Stimulated activated CD8-positive, alpha-beta memory T cell treated with anti-CD3 and anti-CD28 coated beads, Interleukin-2, amount 100 ng/mL, for 1 hour (primary cell): ENCODE measurements at places on chromosomes 5 and 9.

DNA sequence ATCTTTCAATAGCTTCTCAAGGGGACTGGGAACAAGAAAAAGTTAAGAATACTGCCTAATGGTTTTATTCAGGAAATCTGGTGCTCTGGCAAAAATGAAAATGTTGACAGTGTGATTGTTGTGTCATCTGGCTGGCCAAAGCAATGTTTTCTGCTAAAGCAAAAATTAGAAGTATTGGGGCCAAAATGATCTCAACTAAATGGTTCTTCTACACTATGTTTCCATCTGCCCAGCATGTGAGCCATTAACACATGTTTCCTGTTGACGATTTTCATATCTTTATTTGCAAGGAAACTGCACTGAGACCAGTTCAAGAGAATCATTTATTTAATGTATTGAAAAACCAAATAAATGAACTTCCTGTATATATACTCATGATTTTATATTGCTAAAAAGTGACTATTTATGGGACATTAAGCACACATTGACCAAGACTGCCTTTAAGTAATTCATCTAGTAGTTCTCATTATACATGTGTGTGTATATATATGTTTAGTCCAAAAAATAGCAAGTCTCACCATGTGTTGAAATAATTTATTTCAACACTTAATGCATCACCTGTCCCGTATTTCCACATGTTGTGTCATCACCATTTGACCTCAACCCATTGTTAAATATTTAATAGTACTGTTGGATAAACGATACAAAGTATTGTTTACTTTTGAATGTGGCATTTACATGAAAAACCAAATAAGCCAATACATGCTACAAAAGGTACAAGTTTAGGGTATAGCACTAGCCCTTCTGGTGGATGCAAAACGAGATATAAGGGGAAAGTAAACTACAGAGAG lies 7.5 kb upstream of the FST start:
- no peak for DNase-seq

GRCh38 chr9:93509084-93509483 lies 55.7 kb upstream of the FAM120AOS start:
- no peak for DNase-seq

- DNase-seq: no peak
These were observed 197.7 kb upstream of the CDKN2B start for GRCh38 chr9:22206833-22207232.

GRCh38 chr5:91122651-91123050 lies 260.5 kb downstream of the ARRDC3 start:
- DNase-seq: no peak

DNA sequence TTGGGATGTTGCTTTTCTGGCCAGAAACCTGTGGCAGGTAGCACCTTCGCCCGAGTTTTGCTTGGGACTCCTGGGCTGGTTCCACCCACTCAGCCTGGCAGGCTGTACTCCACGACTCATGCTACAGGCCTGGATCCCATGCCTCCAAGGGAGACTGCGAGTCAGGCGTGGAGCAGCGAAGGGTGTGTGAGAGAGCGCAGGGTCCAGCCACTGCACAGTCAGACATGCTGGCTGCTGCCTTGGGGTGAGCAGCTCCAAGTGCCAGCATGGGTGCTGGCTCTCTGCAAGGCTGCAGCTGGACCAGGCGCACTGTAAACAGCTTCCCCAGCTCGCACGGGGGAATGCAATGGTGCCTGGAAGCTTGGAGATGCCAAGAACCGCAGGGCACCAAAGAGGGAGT lies 249.6 kb upstream of the EDIL3 start:
- no peak for DNase-seq

- DNase-seq: no peak
These were observed 27.9 kb downstream of the BICD2 start for GRCh38 chr9:92736563-92737215.

GRCh38 chr9:110104261-110104809 lies 103.6 kb downstream of the C9orf152 start:
- DNase-seq: no peak

- no peak for DNase-seq
These were observed 757.0 kb downstream of the BRINP1 start for GRCh38 chr9:118612201-118612600.

DNA sequence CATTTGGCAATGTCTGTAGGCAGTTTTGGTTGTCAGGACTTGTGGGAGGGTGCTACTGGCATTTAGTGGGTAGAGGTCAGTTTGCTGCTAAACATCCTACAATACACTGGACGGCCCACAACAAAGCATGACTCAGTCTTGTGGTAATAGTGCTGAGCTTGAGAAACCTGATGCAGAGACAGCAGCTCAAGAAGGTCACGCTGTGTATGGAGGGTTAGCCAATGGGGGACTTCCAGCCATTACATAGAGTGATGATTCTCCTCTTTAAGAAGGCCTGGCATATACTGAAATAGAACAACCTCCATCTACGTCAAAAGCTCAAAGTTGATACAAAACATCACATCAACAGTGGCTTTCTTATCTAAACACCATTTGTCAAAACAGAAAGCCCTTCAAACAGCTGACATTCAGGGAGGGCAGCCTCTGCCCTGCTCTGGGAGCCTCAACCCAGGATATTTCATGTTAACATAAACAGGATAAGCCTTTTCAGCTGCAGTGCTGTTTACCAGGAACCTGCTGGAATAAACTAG lies 143.0 kb downstream of the GPBP1 start:
- DNase-seq: no peak

DNA sequence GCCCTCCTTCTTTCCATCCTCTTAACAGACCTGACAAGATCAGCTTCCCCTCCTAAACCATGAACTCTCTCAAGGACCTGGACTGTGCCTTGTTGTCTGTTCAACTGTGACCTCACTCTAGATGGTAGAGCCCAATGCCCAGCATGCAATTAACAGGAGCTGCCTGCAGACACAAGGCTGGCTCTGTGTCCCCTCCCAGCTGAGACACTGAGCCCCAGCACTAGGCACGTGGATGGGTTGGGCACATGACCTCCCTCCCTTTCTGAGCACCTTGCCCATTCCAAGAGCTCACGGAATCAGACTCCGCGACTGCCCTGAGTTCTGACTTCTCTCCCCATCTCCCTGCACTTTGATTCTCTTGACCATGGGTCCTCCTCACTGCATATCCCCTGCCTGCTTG lies 93.5 kb upstream of the LRRTM2 start:
- no peak for DNase-seq

DNA sequence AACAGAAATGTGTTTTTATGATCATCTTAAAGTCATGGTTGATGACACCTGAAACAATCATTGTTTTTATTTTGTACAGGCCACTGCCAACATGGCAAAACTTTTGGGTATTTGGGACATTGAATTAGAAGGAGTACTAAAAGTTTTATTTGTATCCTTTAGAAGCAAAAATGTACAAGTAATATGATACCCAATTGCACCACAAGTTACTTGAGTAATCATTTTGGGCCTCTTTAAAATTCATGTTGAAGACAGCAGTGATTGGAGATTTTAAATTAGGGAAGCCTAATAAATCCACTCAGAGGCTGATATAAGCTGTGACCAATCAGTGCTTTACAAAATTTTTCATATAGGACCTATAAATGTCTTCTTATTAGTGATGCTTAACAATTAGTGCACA lies 212.9 kb downstream of the MARCHF11 start:
- DNase-seq: no peak

DNA sequence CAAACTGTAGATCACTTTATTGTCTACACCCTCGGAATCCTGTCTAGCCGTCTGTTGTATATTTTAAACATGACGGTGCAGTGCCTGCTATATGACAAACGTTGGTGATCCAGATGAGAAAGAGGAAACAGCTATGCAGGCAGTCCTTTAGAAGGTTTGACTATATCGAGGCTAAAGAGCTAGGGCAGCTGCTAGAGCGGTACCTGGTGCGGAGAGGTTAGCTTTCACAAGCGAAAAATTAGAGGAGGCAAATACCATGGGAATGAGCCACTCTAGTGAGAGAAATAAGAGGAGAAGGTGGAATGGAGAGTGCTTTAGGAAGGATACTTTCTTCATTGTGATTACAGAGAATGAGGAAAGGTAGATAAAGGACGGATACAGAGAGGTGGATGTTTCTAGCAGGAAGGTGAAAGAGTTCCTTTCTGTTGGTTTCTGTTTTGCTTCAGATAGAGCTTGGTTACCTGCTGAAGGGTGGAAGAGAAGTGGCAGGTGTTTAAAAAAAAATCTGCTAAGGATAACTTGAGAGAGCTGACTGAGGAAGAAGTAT lies 959 bp upstream of the FBXL17 start:
- DNase-seq: no peak

DNA sequence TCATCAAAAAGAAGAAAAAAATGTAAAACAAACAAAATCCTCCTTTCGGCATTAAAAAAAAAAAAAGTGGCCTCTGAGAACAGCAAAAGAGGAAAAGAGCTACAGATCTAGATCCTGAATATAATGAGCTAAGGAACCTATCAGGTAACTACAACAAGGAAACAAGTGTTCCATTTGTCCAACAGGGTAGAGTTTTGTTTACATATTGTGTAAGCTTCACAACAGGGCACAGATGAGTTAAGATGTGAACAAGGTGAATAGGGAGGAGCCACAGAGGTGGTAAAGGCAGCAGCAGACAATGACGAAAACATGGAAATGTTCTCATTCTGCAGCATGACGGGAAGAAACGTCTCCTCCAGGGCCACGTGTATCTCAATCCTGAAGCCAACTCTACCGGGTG lies 14.4 kb downstream of the ELP1 start:
- DNase-seq: no peak

DNA sequence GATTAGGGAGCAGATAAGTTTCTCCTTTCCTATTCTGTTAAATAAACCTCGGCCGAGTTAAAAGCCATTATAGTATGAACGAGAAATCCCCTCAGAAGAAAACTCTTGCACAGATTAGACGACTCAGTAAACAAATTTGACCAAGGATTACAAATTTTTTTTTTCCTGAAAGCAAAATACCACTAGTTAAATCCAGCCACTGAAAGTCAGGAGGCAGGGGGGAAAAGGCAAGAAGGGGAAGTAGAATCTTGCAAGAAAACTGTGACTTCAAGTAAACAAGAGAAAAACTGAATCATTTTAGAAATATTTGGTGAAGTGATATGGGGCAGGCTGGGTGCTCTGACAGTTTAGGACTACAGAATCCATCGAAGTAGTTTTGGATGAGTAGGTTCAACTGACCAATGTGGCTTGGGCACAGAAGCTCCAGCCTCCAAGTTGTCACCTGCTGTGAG lies 251.0 kb downstream of the DENND1A start:
- no peak for DNase-seq

- DNase-seq: no peak
These were observed 13.5 kb downstream of the IL12B start for GRCh38 chr5:159316519-159317383.

DNA sequence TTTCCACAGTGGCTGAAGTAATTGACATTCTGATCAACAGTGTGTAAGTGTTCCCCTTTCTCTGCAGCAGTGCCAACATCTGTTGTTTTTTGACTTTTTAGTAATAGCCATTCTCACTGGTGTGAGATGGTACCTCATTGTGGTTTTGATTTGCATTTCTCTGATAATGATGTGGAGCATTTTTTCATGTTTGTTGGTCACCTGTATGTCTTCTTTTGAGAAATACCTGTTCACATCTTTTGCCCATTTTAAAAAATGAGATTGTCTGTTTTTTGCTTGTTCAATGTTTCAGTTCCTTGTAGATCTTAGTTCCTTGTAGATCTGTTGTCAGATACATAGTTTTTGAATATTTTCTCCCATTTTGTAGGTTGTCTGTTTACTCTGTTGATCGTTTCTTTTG lies 162.5 kb upstream of the PITX1 start:
- no peak for DNase-seq

DNA sequence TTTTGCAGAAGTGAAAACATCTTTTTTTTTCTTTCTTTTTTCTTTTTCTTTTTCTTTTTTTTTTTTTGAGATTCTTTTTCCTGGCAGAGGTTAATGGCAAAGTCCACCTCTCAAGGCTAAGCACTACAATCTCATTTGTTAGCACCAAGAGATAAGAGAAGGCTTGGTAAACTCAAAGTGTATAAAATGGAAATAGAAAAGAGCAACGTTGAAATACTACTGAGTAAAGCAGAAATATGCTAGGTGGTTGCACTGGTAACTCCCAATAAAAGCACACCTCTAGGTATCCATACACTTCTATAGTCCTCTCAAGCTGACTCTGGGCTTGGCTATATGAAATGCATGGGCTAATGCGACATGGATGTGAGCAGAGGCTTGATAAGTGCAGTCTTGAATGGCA lies 188.9 kb downstream of the RAB3C start:
- DNase-seq: no peak

- no peak for DNase-seq
These were observed 209.6 kb downstream of the SEMA6A start for GRCh38 chr5:116365006-116365496.

- no peak for DNase-seq
These were observed 55.6 kb downstream of the CFAP90 start for GRCh38 chr5:7795306-7795705.

DNA sequence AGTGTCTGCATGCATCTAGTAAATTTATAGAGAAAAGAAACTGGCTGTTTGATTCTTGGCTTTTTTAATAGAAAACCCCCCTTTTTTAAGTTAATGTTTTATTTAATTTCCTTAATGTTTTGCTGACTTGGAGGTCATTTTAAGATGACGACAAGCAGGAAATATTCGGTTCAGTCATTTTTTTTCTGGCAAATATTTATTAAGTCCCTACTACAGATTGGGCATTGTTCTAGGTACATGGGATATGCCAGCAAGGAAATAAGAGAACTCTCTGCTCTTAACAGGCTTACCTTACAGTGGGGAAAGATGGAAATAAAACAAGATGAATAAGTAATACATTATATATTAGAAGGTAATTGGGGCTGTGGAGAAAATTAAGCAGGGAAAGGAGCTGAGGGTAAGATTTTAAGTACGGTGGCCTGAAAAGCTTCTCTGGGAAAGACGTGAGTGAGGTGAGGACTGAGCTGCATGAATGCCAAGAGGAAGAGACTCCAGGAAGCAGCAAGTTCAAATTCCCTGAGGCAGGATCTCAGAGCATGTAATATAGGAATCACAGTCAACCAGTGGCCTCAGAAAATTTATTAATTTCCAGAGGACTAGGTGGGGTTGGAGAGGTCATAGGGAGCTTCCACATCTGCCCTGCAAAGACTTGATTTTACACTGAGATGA lies 316.0 kb upstream of the DAP start:
- no peak for DNase-seq

DNA sequence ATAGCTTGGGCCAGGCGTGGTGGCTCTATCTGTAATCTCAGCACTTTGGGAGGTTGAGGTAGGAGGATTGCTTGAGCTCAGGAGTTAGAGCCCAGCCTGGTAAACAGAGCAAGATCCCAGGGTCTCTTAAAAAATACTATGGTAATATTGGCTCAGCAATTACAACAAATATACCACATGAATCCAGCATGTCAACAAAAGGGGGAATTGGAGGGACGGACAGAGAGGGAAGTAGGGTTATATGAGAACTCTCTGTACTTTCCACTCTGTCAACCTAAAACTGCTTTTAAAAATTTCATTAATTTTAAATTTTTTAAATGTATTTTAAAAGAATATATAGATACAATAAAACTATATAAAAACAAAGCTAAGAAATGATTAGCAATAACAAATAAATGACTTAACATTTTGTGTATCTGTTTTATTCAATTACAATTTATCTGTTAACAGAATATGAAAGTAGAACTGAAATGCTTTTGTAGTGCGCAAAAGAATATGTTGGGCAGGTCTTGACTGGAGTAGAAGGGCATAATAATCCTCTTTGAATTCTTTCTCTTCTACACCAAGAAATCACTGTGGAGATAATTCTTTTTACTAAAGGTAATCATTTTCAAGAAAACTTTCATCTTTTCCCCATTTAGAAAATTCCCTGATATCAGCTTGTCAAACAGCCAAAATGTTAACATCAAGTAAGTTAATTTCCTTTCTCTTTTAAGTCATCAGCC lies 12.9 kb upstream of the CDC42SE2 start:
- no peak for DNase-seq
